ENCODE measurements at places on chromosomes 13 and 19.

DNA sequence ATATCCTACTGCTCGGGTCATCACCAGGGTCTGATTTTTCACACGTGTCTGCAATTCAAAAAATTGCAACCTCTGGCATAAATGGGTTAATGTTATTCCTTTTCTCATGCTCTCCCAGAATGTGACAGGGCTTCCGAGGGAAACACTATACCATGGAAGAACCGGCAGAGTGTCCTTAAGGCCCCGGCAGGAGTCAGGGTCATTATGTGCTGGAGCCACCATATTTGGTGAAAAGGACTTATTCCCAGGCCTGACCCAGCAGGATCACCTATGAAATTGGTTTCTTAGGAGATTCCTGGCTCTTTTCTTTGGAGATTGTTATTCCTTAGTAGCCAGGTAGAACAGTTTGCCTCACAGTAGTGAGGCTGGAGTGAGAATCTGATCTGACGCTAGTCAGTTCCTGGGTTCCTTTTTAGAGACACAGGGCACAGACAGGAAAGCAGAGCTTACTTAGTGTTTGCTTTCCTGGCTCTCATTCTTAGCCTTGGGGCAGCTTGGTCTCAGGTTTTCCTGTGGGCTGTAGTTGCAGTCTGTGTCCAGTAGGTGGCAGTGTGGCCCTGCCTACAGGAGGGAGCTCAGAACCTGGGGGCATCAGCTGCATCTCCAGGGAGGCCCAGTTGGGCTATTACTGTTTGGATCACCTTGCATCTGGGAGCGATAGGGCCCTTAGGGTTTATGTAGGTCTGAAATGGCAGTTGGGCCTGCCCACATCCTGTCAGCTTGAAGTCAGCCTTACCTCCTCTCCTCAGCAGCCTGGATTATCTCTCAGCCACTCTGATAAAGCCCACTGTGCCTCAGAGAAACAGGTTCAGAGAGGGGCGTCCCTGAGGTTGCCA, 12.4 kb downstream of the SNRNP70 start:
- DNase-seq: peak; percentile 57

GRCh38 chr19:32018014-32018413, 327.4 kb upstream of the ZNF507 start:
- no peak for DNase-seq

- DNase-seq: no peak
Observed at GRCh38 chr19:5128936-5129389, 160.1 kb downstream of the KDM4B start.

GRCh38 chr13:31209841-31210210, 10.1 kb downstream of the B3GLCT start:
- DNase-seq: no peak

GRCh38 chr19:16807549-16808284, 21.5 kb upstream of the SIN3B start:
- no peak for DNase-seq

- peak; percentile 34 for DNase-seq
Observed at GRCh38 chr19:55305491-55305890, 19.6 kb downstream of the TMEM150B start.

- no peak for DNase-seq
Observed at GRCh38 chr19:50155520-50156109, 7.5 kb downstream of the IZUMO2 start.

DNA sequence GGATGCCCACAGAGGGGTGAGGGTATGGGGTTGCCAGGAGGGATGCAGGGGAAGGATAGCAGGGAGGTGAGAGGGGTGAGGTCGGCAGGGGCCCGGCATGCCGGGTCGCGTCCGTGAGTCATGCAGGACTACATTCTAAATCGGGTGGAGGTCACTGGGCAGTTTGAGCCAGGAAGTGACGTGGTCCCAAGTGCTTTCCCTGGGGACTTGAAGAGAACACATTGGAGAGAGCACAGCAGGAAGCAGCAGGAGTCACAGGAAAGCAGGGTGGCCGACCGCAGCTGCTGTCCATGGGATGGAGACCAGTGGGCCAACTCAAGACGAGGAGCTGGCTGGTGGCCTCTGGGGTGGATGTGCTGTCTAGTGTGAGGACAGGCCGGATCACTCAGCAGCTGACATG, 92.0 kb upstream of the WASF3 start:
- no peak for DNase-seq
